Caki2 (cell line): ENCODE measurements at places on chromosomes 11 and 22.
A peak's percentile ranks its signal among the peaks of the same experiment; 100 is the strongest.

DNA sequence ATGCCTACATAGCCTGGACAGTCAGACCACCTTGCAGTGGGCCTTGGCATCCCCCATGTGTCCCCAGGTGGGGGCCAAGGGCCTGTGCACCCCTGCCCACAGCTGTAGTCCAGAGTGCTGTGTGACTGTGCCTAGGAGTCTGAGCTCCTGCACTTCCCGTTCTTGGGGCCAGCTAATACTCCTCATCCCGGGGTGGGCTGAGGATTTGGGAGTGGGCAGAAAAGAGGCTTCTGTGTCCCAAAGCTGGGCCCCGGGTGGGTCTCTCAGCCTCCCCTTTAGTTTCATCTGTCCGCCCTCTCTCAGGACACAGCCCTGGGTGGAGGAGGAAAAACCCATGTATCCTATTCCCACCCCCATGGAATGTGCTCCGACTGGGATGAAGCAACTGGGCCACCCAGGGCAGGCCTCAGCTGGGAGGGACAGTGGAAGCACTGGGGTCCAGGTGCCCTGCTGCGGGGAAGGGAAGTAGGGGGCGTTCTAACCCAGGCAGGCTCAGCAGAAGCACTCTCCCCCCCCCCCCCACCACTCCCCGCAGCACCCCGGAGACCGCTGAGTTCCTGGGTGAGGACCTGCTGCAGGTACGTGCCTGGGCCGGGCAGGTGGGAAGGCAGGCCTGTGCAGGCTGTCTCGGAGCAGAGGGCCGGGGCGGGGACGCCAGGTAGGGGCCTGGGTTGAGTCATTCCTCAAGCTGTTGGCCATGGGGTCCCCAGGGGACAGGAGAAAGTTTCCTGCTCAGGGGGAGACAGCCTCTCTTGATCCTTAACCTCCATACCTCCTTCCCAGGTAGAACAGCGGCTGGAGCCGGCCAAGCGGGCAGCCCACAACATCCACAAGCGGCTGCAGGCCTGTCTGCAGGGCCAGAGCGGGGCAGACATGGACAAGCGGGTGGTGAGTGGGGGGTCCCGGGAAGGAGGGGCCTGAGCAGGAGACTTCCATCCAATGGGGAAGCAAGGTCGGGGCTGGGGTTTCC lies 1.4 kb downstream of the SH3BP1 start:
- DNase-seq = no peak

- no peak for DNase-seq
These were observed 108.9 kb downstream of the WNT7B start for GRCh38 chr22:45867906-45868555.

GRCh38 chr22:22164541-22165272 lies 79.9 kb upstream of the VPREB1 start:
- no peak for DNase-seq

DNA sequence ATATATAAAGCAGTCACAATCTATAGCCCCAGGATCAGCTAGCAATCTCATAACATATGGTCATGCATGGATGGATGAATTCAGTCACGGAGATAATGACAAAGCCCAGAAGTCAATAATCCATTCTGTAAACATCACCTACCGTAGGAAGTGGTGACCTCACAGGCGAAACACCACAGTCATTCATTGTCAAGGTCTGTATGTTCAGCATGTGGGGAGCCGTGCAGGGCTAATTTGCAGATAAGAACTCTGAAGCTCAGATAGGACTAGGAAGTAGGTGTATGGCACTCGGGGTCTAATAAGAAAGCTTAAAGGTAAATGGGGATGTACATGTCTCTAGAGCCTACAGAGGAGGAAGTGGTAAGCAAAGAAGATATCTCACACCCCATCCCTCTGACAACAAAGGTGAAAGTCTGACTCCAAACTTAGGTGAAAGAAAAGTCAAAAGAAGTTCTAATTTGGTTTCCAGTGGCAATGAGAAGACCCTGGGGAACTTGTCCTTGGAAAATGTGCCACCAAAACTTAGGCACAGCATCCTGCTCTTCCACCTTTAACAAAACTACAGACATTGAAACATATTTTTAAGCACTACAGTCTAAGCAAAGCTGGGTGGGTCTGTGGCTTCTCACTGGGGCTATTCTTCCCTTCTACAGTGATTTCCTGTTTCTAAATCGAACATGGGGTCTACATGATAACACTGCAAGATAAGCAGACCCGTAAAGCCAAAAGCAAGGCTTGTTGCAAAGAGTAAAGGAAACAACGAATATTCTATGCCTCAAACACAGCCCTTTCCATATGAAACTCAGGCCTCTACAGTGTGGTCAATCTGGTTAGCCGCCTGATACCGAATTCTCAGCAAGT lies 5.2 kb downstream of the CRTAM start:
- no peak for DNase-seq

DNA sequence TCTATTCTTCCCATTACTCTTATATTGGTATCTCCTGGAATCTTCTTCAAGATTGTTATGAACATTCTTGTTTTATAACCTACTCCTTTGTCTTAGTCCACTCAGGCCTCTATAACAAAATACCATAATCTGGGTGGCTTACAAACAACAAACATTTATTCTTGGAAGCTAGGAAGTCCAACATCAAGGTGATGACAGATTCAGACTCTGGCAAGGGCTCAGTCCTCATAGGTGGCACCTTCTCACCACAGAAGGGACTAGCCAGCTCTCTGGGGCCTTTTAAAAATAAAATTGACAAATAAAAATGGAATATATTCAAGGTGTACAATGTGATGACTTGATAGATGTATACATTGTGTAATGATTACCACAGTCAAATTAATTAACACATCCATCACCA lies 19.8 kb downstream of the DNHD1 start:
- no peak for DNase-seq

- peak; percentile 69 for DNase-seq
These were observed 40.8 kb downstream of the IGLL1 start for GRCh38 chr22:23539135-23539838.

DNA sequence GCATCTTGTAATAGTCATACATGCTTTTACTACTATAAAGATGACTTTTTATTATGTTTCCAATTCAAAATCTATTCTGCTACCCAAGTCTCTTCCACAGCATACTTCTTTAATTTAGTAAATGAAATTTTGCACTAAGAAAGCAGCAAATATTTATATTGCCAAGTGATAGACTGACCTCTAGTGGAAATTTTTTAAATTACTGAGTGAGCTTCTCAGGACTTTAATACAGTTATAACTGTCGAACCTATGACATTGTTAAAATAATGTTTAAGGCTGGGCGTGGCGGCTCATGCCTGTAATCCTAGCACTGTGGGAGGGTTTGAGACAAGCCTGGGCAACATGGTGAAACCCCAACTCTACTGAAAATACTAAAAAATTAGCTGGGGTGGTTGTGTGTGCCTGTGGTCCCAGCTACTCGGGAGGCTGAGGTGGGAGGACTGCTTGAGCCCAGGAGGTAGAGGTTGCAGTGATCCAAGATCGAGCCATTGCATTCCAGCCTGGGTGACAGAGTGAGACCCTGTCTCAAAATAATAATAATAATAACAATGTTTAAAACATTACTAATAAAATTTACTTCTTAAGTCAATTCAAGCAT lies 27.3 kb downstream of the STK33 start:
- peak; percentile 44 for DNase-seq

DNA sequence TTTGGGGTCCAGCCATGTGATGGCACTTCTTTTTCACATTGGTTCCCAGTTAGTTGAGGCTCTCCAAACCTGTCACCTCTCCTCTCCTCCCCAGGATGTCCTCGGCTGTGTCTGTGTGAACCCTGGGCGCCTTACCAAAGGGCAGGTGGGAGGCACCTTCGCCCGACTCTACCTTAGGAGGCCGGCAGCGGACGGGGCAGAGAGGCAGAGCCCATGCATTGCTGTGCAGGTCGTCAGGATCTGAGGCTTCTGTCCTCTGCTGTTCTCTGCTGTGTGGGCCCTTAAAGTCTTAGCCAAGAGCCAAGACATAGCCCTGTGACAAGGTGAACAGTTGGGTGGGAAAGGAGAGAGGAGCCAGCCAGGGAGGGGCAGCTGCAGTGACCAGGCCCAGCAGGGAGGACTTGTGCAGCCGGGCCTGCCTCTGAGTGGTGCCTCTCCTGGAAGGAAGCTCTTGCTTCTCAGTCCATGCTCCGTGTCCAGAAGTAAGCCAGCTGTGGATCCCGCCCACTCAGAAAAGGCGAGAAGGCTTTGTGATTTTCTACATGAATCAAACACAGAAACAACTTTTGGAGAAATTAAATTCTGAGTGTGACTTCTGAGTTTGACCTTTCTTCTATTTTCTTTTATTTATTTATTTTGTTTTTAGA lies 17.5 kb upstream of the CDC42EP2 start:
- no peak for DNase-seq

- no peak for DNase-seq
These were observed 88.8 kb downstream of the ABTB2 start for GRCh38 chr11:34268906-34269430.

GRCh38 chr22:27149921-27150543 lies 492.6 kb downstream of the MIAT start:
- DNase-seq = no peak

DNA sequence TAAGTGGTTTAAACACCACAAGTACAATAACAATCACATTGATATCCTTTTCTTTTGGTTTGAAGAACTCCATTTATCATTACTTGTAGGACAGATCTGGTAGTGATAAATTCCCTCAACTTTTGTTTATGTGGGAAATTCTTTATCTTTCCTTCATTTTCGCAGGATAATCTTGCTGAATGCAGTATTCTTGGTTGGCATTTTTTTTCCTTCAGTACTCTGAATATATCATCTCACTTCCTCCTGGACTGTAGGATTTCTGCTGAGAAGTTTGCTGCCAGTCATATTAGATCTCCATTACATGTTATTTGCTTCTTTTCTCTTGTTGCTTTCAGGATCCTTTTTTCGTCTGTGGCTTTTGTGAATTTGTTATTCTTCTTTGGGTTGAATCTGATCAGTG lies 179.0 kb upstream of the PLET1 start:
- DNase-seq = no peak

DNA sequence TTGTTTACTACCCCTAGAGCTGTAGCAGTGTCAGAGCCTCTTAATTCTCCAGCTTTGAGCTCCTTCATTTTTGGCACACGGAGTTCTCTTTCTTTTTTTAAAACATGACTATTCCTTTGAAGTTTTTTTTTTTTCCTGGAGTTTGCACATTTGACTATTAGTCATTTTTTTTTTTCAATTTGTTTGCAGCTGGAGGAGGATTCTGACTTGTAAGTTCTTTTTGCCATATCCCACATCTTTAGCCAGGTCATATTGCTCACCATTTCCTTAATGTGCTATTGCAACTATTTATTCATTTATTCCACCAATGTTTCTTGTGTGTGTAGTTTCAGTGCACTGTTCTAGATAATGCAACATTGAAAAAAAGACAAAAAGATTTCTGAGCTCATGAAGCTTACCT lies 166.3 kb upstream of the ARHGAP20 start:
- no peak for DNase-seq

GRCh38 chr11:22491555-22492225 lies 133.9 kb downstream of the FANCF start:
- no peak for DNase-seq

GRCh38 chr22:27512283-27512761 lies 289.2 kb downstream of the MN1 start:
- DNase-seq = no peak

- DNase-seq = no peak
These were observed 8.1 kb downstream of the FBXO7 start for GRCh38 chr22:32482708-32483107.

DNA sequence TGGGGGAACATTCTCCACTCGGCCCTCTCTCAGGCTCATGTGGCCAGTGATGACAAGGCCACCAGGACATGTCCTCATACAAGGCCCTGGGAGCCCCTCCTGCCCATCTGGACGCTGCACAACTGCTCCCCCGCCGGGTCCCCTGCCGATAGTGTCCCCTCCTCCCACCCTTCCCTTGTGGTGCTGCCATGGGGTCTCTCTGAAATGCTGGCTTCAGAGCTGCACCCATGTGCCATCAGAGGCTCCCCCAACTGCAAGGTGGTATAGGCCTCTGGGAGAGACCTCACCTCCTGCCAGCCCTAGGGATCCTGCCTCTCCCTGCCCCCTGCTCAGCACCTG lies 113.0 kb downstream of the KCNQ1OT1 start:
- no peak for DNase-seq

GRCh38 chr11:118984825-118985224 lies 13.1 kb upstream of the CENATAC start:
- DNase-seq = no peak

- DNase-seq = peak; percentile 42
These were observed 8.4 kb upstream of the CCKBR start for GRCh38 chr11:6251120-6251733.

DNA sequence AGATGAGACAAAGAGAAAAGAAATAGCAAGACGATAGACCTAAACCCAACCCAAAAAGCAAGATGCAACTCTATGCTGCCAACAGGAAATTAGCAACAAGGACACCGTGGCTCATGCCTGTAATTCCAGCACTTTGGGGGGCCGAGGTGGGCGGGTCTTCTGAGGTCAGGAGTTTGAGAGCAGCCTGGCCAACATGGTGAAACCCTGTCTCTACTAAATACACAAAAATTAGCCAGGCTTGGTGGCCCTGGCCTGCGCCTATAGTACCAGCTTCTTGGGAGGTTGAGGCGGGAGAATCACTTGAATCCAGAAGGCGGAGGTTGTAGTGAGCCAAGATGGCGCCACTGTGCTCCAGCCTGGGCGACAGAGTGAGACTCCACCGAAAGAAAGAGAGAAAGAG lies 24.3 kb upstream of the IL10RA start:
- DNase-seq = no peak

DNA sequence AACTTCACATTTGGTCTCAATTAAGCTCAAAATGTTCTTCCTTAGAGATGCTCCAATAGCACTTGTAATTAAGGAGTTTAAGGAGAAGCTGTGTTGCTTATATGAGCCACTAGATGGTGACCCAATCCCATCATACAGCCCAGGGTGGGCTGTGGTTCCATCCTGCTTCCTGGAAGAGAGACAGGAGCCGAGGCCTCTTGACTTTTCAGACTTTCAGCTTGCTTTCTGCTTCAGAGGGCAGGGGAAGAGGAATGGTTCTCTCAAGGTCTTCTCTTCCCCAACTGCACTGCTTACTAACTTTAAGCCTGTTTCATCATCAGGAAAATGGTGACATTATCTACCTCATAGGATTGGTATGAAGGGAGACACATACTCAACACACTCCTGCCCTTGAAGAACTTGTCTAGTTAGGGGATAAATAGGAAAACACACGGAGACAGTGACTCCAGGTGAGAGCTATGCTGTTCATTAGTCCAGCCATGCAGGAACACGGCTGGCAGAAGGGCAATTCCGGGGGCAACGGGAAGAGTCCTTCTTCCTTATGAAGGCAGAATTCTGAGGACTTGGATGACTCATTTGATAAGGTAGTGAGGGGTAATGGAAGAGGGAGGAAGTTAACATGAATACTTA lies 20.1 kb downstream of the TMEM218 start:
- DNase-seq = peak; percentile 41
